Left lung (tissue), 14 donors: ENCODE measurements at places on chromosomes 7 and 10. TPM values are rescaled to one million over a fixed set of nuclear protein-coding genes. Genes with fewer than 3 reads are reported as not detected.

GRCh38 chr7:95205665-95206225 lies 118.6 kb downstream of the PON1 start:
- DNase-seq: no peak

DNA sequence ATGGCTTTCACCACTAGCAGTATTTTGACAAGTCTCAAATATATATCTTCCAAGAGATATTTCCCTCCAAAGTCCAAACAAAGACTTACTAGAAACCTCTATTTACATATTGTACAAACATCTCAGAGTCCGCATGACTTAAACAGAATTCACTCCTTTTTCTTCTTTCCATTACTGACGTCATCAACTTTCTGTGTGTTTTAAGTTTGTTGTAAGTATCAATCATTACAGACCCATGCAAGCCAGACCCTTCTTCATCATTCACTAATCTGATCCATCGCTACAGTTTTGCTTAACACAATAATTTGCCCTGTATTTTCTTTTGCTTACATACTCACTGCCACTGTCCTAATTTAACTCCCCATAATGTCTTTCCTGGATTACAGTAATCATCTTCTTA lies 51.9 kb downstream of the SEMA3A start:
- no peak for DNase-seq

DNA sequence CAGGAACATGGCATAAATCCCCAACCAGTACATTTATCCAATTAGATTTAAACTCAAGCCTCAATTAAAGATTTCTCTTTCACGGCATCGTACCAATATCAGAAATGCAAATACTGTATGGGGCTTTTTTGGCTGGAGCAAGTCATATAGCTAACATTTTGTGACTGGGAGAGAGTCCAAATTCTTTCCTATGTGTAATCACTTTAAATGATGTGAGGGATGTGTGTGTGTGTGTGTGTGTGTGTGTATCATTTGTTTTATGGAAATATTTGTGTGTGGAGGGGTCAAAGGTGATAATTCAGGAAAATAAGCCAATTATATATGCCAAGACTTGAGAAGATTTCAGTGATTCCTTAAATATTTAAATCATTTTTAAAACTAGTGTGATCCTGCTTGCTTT lies 196.6 kb downstream of the TRIL start:
- DNase-seq: no peak

DNA sequence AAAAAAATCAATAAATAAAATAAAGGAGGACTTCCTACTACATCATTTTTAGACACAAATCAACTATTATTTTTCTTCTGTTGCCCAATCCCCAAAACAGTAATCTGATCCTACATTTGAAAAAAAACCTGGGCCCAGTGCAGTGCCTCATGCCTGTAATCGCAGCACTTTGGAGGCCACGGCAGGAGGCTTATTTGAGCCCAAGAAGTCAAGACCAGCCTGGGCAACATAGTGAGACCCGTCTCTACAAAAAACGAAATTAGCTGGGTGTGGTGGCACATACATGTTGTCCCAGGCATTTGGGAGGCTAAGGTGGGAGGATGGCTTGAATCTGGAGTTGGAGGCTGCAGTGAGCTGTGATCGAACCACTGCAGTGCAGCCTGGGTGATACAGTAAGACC lies 2.7 kb upstream of the GTF2I start:
- no peak for DNase-seq

- no peak for DNase-seq
Measured at GRCh38 chr7:140121326-140121725, 55.5 kb downstream of the KDM7A start.

Gene CALHM1
- total RNA-seq: not detected

Gene DYNC1I1
- total RNA-seq: 1.6 TPM

Gene CPA1
- total RNA-seq: 0.34 TPM

Gene MGAM2
- total RNA-seq: 0.03 TPM

Gene LIPN
- total RNA-seq: not detected

Gene DNAJC12
- total RNA-seq: 3.3 TPM
